GOT3 (cell line): ENCODE measurements at places on chromosomes 5 and 9.

DNA sequence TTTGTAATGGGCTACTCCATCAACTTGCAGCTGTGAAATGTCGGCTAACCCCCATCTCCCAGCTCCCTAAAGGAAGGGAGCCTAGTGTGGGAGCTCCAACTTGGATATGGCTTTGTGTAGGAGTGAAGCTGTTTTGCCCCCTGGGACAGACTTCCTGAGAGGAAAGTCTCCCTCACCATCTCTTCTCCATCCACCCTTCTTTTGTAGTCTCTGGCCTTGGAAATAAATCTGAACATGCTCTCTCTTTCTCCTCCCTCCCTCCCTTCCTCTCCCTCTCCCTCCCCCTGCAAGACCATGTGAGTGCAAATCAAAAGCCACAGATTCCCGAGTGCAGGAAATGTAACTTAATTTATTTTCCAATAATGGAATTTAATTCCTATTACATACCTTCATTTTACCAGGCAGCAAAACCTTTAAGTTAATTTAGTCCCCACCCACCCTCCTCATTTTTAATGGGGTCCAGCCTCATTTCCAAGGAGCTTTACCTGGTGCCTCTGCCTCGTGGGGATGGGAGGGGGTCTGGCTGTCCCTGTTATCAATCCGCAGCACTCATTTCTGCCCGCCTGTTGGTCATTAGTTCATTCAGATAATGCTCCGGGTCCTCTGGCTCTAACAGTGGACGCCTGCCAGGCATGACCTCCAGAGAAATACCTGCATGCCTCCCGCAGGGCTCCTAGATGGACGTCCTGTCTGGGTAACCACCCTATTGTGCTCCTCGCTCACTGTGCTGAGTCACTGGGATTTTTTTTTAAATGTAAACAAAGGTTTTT is 122.9 kb upstream of the TAF11L2 start:
- DNase-seq: no peak

GRCh38 chr9:16289639-16290038 is 580.8 kb downstream of the BNC2 start:
- no peak for DNase-seq

DNA sequence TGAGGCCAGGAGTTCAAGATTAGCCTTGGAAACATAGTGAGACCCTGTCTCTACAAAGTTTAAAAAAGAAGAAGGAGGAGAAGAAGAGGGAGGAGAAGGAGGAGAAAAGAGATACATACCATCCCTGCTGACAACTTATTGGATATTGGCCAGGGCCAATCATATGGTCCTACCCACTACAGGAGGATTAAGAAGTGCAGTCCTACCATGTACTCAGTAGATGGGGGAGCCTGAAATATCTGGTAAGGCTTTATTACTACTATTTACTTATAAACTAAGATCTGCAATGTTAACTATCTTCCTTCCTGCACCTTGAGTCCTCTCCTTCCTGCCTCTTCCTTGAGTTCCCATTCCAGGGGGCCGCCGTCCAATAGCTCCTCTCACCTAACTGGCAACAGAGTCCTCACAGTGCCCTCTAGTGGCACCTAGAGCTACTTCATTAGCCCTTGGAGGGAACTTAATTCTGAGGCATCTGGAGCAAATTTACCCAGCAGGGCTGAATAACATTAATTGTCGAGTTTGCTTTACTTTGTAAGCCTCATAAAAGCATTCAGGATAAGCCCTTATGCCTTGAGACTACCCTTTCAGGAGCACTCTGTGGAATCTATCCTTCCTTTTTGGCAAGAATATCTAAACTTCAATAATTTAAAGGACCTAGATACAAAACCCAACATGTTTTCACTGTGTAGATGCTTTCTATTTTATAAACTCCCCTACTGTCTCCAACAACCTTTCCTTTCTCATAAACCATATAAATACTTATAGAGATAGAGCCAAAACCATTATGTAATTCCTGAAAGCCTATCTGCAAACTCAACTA is 39.1 kb upstream of the RANBP6 start:
- no peak for DNase-seq

DNA sequence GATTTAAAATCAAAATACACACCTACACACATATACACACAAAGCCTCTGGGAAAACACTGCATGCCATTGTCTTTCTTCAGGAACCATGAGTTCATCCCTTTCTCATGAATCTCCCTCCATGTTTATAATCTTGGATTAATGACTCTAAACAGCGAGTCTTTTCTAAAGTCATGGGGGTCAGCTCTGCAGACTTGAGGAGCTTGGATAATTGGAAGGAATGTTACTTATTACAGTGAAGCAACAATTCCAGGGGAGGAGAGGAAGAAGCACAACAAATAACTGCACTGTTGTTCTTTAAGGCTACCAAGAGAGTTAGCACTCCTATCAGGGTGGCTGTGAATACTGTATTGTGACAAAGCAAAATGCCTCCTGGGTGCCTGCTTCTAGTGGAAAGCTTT is 444.7 kb downstream of the ANXA1 start:
- DNase-seq: no peak

DNA sequence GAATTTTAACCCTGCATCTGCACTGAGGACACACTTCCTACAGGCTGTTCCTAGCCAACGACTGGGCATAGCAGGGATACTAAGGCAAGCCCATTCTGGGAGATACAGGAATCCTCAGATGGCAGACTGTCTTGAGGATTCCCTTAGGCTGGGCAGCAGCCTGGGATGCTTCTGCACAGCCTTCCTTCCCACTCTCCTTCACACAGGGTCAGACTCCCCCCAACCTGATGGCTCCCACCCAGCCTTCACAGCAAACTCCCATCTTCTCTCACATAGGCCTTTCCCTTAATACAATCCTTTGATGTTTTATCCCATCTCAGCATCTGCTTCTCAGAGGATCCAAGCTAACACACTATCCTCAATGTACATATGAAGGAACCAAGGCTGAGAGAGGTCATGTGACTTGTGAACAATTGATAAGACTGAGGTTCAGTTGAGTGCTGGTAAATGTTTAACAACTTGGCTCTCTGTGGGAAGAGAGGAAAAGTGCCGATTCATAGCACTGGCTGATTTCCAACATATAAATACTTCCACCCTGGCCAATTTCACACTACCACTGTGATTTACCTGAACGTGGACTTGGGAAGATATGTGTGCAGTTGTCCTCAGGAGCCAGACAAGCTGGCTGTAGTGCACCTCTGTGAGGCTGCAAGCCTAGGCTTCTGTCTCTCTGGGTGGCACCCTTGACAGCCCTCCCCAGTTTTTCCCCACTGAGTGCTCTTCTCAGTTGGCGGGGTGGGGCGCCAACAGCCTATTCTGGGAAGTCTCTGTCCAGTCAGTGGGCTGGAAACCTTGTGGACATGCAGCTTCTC is 120.2 kb upstream of the TRIM32 start:
- DNase-seq: no peak

GRCh38 chr9:89844535-89844934 is 239.7 kb downstream of the GADD45G start:
- no peak for DNase-seq
